ENCODE measurements at places on chromosomes 4 and X. TPM values are rescaled to one million over a fixed set of nuclear protein-coding genes. Genes with fewer than 3 reads are reported as not detected.

The ZBTB49 gene
- 3.5 TPM for total RNA-seq

The ABLIM2 gene
- 0.66 TPM for total RNA-seq

The CLGN gene
- 11.8 TPM for total RNA-seq

The FOXR2 gene
- total RNA-seq = not detected

DNA sequence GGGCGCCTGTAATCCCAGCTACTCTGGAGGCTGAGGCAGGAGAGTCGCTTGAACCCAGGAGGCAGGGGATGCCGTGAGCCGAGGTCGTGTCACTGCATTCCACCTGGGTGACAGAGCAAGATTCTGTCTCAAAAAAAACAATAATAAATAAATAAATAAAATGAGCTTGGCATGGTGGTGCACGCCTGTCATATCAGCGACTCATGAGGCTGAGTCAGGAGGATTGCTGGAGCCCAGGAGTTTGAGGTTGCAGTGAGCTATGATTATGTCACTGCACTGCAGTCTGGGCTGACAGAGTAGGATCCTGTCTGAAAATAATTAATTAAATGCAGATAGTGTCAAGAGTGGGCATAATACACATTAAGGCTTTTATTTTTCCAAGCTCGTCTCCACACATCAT, 77.5 kb downstream of the DHRSX start:
- DNase-seq = no peak

DNA sequence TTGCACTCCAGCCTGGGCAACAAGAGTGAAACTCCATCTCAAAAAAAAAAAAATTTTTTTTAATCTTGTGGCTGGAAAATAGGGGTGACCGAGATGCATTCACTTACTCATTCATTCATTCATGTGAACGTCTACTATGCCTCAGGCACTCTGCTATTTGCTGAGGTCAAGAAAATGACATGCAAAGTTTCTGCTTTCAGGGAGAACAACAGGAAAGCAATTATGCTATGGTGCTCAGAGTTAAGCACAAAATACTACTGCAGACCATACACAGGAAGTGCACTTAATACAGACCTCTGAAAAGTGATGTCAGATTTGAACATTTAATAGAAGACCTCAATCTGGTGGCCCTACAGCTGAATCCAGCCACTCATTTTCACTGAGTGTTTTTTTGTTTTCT, 59.6 kb upstream of the DUSP21 start:
- DNase-seq = peak; percentile 9

DNA sequence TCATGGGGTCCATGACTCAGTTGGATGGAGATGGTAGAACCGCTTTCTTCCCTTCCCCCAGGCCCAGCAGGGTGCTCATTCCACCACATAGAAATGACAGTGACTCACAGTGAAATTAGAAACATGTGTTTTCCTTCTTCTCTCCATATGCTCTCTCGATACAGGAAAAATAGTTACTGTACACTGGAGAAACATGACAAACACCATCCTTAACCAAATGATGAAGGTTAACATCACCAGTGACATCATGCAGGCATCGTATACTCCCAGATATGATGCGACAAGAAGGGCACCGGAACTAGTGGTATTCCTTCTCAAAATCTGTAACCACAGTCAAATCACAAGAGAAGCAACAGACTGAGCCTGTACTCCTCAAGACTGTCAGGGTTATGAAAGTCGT, 11.7 kb upstream of the RAB40A start:
- peak; percentile 84 for DNase-seq

DNA sequence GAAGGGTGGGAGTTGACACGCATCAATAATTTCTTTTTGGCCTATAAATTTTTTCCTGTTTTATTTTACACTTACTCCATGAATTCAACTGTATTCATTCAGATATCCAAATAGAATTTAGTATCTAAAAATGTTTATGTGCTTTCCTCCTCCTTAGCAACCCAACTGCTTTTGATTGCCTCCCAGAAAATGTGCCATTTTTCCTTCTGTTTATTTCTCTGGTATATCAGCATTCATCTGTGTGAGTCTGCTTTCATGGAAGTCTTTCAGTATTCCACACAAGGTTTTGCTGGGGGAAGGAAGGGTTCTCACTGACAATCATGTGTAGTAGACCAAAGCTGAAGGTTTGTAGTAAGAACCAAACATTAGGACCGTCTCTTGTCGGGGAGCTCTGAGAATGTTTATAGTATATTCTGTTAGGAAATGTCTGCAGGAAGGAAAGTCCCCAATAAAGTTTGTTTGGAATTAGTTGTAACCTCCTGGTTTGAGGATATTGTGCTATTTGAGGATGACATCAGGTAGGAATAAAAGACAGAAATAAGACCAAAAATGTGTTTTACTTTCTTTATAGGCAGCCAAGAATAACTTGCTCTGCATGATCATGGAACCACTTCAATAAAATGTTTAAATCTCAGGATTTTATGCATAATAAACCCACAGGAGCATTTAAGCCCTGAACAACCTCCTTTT, 673.6 kb upstream of the INTU start:
- DNase-seq = no peak

GRCh38 chr4:109957227-109957626, 44.5 kb downstream of the EGF start:
- DNase-seq = no peak

DNA sequence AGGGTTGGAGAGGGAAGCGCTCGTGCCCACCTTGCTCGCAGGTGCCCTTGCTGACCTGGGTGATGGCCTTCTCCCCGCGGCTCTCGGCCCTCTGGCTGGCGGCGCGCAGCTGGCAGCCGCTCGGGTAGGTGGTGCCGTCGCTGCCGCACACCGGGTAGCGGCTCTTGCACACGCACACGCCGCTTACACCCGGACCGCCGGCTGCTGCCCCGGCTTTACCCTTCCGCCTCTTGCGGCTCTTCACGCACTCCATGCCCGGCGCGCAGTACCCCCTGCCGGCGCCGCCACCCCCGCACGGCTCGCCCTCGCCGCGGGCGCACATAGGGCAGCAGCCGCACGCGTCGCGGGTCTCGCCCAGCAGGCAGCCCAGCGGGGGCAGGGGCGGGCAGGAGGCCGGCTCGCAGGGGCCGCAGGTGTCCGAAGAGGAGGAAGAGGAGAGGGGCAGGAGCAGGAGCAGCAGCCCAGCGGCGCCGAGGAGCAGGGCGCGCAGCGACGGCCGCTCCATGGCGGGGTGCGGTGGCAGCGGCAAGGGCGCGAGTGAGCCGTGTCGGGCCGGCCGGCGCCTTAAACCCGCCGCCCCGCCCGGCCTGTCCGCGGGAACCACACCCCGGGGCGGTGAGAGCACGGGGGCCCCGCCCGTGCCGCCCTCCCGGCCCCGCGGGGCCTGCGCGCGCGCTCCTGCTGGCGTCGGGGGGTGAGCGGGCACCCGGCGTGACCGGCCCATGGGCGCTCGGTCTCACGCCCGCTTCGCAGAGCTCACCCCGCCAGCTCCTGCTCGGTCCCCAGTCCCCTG, at the start of gene IGFBP7:
Gene IGFBP7, minus strand, starts transcription at position 539 of the 793 bp plus-strand sequence. Its CDS starts 34 bp downstream, at position 505.
- no peak for DNase-seq
